ENCODE measurements at places on chromosomes 11 and 22.
A peak's percentile ranks its signal among the peaks of the same experiment; 100 is the strongest.

DNA sequence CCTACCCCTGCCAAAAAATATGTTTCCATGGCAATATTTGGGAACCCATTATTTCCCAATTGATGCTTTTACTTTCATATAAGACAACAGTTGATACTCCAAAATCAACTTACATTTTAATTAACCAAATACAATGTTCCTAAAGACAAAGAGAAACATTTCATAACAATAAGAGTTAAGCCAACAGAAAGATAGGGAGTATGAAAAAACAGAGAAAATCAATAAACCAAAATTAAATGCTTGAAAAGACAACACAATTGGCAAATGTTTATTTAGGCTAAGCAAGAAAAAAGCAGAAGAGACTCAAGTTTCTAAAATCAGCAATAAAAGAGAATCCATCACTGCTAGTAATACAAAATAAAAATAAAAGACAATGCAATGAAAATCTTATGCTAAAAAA lies 123.1 kb upstream of the VPREB1 start:
- DNase-seq, result no peak

GRCh38 chr22:38828191-38828590 lies 15.6 kb downstream of the NPTXR start:
- peak; percentile 51 for DNase-seq

DNA sequence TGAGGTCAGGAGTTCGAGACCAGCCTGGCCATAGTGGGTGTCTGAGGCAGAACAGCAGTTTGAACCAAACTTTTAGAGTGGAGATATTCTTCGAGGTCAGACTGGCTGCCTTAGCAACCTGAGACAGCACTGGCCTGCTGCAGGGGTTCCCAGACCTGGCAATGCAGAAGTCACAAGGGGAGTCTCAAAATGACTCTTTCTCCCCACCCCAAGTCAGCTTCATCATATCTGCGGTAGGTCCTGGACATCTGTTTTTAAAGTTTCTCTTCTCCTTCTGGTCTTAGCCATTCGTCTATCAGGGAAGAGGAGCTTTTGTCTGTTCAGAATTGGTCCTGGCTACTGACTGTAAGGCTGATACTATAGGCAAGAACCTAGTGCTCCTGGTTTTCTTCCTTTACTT lies 14.5 kb upstream of the CLMP start:
- DNase-seq, result no peak

DNA sequence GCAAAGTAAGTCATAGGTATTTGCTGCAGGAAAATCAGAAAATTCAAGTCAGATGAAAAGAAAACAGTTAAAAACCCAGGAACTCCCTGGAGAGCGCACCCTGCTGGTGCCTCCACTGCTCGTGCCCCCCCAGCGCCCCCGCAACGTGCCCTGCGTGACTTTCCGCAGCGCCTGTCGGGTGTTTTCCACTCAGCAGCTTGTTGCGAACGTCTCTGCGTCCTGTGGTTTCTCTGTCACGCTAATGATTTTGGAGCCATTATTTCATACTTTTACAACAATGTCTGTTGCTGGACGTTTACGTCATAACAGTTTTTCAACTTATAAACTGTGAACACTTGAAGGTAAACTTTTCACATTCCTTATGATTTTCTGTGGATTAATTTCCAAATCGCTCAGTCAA lies 5.0 kb downstream of the CRELD2 start:
- DNase-seq, result no peak

- DNase-seq, result no peak
These were observed 230.1 kb upstream of the TENM4 start for GRCh38 chr11:79670882-79671281.

GRCh38 chr11:89381094-89381493 lies 110.1 kb downstream of the NOX4 start:
- DNase-seq, result peak; percentile 74

DNA sequence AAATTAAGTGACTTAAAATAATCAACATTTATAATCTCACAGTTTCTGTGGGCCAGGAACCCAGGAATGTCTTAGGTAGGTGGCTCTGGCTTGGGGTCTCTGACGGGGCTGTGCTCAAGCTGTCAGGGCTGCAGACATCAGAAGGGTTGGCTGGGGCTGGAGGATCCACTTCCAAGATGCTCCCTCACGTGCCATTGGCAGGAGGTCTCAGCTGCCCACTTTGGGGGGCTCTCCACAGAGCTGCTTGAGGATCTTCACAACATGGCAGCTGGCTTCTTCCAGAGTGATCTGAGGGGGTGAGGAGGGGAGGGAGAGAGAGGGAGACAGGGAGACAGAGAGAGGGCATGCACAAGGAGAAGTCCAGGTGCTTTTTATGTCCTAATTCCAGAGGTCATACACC lies 18.1 kb downstream of the SLC2A11 start:
- DNase-seq, result no peak

GRCh38 chr11:126433244-126433846 lies 77.9 kb downstream of the ST3GAL4 start:
- no peak for DNase-seq

DNA sequence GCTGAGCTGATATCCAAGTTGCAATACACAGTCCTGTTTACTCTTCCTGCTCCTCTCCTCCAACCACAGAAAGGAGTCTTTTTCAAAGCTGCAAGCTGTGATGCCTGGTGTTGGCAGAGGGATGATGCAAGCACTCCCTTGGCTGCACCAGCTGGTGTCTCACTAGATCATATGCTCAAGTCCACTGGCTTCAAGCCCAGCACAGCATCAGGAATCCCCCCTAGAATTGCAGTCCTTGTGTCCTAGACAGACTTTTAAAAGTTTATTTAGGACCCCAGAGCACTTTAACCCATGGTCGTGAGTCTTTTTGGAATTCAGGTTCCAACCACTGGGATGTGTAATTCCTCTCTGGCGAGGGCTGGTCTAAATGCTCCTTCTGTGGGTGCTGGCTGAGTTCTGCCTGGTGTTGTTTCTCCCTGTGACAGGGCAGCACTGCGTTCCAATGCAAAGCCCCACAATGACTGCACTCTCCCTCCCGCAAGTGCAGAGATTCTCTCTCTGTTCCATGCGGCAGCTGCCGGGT lies 1.9 kb upstream of the HEPN1 start:
- no peak for DNase-seq

GRCh38 chr11:69572233-69572860 lies 68.6 kb upstream of the CCND1 start:
- DNase-seq, result no peak

DNA sequence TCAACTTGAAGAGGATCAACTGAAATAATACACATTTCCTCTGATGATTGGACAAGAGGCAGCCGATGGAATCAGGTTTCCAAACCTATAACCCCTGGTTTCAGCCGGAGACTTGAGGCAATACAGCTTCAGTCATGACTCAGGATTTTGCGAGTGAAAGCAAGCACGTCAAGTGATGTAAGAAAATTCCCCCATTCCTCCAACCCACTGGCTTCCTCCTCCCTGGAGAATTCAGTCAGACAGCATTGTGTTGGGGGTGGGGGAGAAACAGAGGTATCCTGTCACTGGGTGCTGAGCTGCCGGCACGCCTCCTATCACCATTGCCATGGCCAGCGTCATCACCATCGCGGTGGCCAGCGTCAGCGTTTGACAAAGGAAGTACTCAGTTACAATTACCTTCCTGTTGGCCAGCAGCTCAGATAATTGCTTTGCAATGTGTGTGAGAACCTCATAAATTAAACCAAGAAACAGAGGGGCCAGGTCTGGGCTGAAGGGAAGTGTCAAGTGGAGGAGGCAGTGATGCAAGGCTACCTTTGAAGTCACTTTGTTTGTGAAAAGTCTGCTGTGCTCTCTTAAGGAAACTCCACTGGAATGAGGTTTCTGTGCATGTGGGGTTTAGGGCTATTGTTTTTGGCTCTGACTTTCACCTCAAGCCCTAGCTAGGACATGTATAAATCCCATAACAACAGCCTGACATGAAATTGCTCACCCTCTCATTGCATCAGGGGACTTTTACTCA lies 50.2 kb downstream of the LIF start:
- DNase-seq, result peak; percentile 87

DNA sequence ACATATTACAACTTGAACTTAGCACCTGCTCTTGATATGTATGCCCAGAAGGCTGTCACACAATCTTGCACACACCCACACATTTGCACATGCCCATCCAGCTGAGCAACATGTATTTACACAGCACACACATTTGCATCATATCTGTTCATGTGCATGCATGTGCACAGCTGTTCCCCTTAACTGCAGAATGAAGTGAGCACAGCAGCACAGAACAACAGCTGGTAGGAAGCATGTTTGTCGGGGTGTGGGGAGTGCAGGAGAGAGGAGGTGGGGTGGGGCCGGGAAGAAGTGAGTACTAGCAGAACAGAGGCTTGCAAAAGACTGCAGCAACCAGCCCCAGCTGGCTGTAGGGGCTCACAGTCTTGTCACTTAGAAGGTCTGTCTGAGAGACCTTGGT lies 296.5 kb downstream of the KIRREL3 start:
- no peak for DNase-seq

GRCh38 chr11:29163231-29163630 lies 853.6 kb downstream of the KCNA4 start:
- DNase-seq, result no peak

GRCh38 chr11:127898422-127899365 lies 688.7 kb downstream of the ETS1 start:
- no peak for DNase-seq

DNA sequence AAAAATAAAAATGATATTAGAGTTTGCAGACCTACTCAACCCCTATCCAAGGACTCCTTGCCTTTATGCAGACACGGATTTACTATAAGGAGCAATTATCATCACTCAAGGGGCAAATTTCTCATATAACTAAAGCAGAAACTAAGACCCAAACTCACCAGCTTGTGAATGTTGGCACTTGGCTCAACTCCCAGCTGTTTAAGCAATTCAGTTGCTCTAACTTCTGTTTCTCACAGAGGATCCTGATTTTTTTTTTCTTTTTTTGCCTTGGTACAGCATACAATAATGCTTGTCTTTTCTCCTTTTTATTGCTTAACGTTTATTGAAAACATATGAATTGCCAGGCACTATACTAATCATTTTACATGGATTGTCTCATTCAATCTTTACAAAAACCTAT lies 9.6 kb upstream of the CBLIF start:
- no peak for DNase-seq

DNA sequence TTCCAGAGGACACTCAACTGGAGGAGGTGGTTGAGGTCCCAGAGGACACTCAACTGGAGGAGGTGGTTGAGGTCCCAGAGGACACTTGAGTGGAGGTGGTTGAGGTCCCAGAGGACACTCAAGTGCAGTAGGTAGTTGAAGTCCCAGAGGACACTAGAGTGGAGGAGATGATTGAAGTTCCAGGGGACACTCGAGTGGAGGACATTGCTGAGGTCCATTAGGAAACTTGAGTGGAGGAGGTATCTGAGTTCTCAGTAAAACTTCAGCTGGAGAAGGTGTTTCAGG lies 39.7 kb downstream of the ZNF195 start:
- DNase-seq, result no peak

GRCh38 chr22:32887324-32887980 lies 85.9 kb downstream of the TIMP3 start:
- no peak for DNase-seq

DNA sequence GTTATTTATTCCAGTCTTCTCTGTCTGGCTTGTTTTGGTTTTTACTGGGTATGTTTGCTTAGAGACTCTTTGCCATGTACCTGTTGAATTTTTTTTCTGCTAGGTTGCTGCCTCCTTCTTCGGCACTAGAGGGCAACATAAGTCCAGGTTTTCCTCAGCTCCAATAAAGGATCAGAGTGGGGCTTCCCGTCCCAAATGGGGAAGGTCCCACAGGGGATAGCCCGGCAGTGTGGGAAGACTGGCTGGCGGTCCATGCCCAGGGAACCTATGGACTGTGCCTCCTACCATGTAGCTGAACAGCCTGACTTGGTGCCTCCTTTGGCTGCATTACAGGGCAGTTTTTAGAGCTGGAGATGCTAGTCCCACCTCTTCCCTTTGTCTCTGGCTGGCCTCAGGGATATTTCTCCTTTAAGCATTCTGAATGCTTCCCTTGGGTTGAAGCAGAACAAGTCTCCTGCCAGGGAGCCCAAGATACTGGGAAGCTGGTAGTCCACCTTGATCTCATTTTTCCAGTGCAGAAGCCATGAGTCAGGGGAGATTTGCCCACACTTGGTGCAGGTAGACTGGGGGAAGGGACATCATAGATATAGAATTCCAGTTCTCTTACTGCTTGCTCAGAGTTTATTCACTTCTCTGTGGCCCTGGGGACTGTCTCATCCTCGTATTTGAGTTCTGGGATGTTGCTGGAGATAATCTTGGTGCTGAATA lies 60.2 kb downstream of the BRD1 start:
- DNase-seq, result peak; percentile 35

DNA sequence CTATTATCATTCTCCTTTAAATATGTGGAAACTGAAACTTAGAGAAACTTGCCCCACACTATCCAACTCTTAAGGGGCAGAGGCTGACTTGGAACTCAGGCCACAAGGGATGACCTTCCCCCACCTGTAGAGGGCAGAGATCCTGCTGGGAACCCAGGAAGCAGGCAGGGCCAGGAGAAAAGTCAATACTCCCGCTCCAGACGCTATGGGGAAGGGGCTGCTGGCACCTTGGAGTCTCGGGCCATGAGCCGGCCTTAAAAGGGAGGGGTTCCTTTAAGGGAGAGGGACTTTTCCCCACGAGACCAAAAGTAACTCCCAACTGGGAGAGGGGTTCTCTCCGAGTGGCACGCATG lies 620 bp upstream of the ANO5 start:
- no peak for DNase-seq

DNA sequence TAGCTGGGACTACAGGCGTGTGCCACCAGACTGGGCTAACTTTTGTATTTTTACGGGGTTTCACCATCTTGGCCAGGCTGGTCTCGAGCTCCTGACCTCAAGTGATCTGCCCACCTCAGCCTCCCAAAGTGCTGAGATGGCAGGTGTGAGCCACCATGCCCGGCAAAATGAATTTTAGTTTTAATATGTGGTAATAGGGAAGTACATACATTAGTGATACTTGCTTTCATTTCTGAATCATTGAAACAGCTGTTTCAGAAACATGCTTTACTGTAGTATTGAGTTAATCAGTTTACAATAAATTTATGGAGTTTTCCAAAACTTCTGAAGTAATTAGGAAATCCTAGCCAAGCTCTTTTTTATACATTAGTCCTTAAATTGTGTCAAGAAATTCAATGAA lies 15.6 kb downstream of the PCF11 start:
- no peak for DNase-seq
